ENCODE measurements at places on chromosomes 6 and 20.

GRCh38 chr6:139376017-139376330, 1.5 kb upstream of the CITED2 start:
- DNase-seq = no peak

GRCh38 chr20:62603021-62603906, 39.0 kb upstream of the SLCO4A1 start:
- DNase-seq = no peak

GRCh38 chr6:21377356-21377755, 216.2 kb upstream of the SOX4 start:
- no peak for DNase-seq

GRCh38 chr6:20203561-20204511, 8.4 kb downstream of the MBOAT1 start:
- DNase-seq = no peak

GRCh38 chr6:78771586-78771985, 95.8 kb upstream of the IRAK1BP1 start:
- DNase-seq = no peak

- no peak for DNase-seq
Observed at GRCh38 chr6:115882771-115883170, 177.9 kb downstream of the FRK start.

DNA sequence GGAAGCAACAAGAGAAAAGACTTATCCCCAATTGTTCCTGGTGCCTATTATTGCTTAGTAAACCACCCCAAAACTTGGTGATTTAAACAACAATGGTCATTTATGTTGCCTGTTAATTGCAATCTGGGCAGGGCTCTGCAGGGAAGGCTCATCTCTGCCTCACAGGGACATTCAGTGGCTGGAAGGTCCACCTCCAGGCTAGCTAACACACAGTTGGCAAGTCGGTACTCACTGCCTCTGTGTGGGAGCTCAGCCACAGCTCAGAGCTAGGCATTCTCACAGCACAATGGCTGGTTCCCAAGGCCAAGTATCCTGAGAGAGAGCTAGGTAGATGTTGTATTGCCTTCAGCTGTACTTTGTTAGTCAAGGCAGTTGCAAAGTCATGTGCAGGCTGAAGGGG, 18.5 kb upstream of the GMDS start:
- DNase-seq = no peak

DNA sequence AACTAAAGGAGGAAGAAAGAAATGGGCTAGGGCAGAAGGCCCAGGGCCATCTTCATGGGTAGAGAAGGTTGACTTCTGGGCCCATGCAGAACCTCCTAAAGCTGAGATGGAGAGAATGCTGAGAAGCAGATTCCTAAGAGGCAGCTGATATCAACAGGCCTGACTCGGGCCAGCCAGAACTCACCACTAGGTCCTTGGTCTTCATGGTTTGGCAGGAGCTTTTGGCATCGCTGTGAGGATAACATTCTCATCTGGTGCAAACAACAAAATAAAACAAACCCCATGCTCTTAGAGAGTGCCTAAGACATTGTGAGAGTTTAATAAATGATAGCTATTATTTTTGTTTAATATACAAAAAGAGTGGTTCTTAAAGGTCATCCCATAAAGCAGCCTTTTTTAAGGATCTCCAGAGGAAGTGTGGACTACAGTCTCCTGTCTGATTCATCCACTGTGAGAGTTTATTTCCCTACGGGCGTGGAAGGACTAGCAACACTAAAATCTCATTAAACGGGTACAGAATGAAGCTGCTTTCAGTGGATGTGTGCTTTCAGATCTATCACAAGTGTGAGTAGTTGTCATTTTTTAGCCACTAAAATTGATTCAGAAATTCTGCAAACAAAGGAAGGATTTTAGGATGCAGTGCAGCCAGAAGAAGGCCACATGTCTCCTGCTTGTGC, 160.0 kb downstream of the PLCB4 start:
- no peak for DNase-seq

GRCh38 chr20:49868538-49868937, 46.8 kb downstream of the SPATA2 start:
- DNase-seq = no peak

DNA sequence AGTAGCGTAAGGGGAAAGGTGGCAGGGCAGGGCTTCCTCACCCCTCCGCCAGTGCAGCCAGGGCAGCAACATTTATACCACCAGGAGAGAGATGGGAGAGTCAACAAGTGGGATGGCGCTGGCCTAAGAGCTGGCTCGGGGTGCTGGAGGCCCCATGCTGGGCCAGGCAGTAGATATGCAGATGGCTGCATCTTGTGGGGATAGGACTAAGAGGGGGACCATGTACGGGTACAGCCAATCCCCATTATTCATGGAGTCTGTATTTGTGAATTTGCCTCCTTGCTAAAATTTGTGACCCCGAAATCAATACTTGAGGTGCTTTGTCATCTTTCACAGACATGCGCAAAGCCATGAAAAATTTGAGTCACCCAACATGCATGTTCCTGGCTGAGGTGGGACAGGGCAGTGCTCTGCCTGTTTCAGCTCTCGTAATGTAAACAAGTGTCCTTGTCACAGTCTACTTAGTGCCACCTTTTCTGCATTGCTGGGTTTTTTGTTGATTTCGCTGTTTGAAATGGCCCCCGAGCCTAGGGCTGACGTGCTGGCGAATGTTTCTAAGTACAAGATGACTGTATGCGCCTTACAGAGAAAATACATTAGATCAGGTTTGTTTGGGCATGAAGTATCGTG, 27.5 kb upstream of the TAF8 start:
- no peak for DNase-seq

- no peak for DNase-seq
Observed at GRCh38 chr20:10524034-10524476, 89.0 kb downstream of the SLX4IP start.

- DNase-seq = no peak
Observed at GRCh38 chr20:13119583-13119982, 101.5 kb upstream of the ISM1 start.

DNA sequence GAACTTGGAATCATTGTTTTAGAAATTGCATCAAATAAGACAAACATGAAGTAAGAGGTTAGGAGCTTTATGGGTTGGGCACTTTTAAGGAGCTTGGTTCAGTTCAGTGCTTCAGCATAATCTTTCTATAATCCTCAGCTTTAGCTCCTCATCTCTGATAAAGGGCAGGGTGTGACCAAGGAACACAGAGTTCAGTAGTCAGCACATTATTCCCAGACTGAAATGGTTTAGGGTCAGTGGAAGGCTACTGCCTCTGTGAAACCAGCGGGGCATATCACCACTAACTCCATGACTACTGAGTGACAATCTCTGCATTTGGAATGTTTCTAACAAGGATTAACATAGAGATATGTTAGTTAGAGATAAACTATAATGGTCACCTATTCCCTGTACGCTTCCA, 36.9 kb downstream of the CRYBG1 start:
- DNase-seq = no peak

- DNase-seq = no peak
Observed at GRCh38 chr20:32449890-32450401, 91.8 kb downstream of the ASXL1 start.

GRCh38 chr6:157164972-157165371, 158.3 kb downstream of the TMEM242 start:
- DNase-seq = no peak

GRCh38 chr20:5848711-5849505, 98.7 kb downstream of the SHLD1 start:
- no peak for DNase-seq

DNA sequence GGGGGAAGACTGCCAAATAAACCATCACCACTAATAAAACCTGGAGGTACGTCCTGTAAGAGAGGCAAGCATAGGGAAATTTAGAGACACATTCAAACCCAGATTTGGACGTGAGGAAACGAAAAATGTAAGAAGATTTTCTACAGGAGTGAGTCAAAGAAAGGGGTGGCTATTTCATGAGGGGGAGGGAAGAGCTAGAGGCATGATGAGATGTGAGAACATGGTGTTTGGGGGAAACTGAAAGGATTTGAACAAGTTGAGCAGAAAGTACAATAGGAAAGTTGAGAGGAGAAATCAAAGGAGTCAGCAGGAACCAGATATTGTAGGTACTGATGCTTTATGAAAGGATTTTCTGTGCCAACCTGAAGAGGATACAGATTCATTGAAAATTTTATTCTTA, 179.1 kb upstream of the HS3ST5 start:
- DNase-seq = no peak

- no peak for DNase-seq
Observed at GRCh38 chr6:154721460-154721859, 11.8 kb upstream of the SCAF8 start.

DNA sequence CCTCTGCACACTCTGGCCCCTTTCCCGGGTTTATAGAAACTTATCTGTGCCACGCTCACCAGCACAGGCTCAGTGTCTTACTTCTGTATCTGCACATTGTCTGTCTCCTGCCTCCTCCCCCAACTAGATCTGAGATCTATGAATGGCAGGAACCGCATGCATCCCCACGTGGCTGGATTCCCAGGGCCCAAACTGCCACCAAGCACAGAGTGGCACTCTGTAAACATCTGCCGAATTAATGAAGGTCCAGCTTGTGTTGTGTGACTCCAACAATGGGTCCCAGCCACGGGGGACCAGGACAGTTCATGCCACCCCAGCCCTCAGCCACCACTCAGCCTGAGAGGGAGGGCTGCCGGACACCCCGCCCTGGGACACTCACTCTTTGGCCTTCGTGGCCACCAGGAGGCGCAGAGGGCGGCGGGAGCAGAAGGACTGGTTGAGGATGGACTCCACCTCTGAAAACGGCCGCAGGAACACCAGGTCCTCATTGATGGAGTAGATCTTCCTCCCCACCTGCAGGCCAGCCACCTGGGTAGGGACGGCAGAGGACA, 171.1 kb downstream of the PREX1 start:
- no peak for DNase-seq

- no peak for DNase-seq
Observed at GRCh38 chr6:111565326-111566221, 40.1 kb downstream of the TRAF3IP2 start.

DNA sequence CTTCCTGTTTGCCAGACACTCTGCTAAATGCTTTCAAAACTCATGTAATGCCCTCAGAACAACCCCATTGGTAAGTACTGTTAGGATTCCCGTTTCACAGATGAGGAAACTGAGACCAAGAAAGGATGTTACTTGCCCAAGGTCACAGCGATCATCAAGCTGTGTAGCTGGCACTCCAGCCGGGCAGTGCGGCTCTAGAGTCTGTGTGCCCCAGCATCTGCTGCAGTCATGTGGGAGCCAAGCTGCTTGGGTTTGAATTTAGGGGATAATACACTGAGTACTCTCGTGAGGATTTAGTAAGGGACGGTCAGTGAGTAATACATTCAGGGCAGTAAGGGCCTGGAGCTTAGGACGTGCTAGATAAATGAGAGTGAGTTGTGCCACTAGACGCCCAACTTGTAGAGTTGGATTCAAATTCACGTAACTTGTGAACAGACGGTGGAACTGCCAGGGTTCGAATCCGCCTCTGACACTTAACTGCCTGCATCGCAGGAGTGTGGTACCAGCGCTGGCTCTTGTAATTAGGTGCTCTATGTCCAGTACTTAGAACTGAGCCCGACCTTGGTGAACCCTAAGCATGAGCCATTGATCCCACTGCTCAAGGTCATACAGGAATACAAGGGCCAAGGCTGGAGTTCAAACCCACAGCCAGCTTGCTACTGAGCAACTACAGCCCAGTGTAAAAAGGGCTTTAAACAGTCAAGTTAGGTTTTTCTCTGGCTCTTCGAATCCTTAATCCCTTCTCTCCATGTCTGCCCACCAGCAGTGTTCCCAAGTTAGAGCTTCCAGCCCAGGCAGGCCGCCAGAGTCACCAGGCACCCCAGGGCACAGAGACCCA, 70.2 kb downstream of the EYA2 start:
- no peak for DNase-seq

- DNase-seq = no peak
Observed at GRCh38 chr20:45782890-45783289, 8.8 kb downstream of the WFDC3 start.

DNA sequence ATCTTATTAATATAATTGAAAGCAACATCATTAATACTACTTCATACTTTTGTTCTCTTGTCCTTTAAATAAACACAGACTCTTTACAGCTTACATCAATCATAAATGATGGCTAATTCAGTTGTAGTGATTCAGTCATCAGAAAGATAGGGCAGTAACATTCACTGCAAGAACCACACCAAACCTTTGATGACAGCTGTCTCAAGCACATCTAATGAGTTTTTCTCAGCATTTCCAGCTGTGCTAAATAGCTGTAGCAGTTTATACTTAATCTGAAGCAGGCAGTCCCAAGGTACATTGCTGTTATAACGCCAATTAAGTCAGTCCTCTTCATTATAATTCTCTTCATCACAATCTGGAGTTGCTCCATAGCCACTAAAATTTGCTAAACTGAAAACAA, 45.7 kb downstream of the PREP start:
- DNase-seq = no peak

- no peak for DNase-seq
Observed at GRCh38 chr6:17291778-17292177, 10.6 kb downstream of the RBM24 start.

- no peak for DNase-seq
Observed at GRCh38 chr20:35260426-35260825, 17.5 kb downstream of the MMP24OS start.

DNA sequence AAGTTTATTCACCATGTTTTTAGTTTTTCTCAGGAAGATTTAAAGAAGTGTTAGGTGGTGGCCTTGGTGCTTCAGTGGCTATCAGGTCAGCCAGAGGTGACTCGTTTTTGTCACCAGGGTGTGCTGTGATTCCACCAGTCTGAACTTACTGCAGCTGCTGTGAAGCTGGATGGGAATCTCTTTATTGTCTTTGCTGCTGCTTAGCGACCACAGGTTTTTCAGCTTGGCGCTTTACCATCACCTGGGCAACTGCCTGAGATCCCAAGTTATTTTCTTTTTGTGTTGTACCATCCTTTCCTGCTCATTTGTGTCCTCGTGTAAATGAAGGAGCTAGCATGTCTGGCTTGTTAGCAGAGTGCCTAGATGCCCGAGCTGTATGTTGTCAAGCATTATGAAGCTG, 146.9 kb downstream of the MACROD2 start:
- no peak for DNase-seq

GRCh38 chr6:70166088-70166958, 136.6 kb downstream of the COL9A1 start:
- no peak for DNase-seq

DNA sequence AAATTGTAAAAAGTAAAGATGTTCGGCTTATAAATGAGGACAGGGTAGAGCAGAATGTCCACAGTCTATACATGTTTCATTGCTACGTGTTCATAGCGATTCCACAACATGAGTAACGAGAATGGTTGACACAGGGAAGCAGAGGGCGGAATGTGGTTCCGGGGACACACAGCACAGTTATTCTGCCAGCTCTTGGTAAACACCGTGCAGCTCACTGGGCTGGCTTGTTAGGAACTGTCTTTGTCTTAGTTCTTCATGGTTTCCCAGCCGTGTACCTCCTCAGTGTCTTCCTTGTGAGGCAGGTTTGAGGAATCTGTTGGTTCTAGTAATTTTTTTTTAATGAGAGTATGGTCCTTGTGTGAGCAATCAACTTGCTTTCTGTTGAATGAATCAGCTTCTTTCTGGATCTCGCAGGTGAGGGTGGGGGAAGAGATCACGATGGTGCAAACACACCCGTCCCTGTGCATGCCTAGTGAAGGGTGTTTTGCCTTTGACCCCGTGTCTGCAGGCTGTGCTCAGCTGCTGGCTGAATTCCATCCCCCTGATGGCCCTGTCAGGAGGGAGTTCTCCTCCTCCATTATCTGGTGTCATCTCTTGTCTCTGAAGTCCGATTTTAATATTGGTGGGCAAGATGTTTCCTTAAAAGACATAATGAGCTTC, 168.2 kb downstream of the SMOC2 start:
- no peak for DNase-seq

GRCh38 chr6:118186672-118187567, 279.9 kb downstream of the SLC35F1 start:
- DNase-seq = no peak

GRCh38 chr20:6416371-6416770, 293.5 kb upstream of the FERMT1 start:
- DNase-seq = no peak
